Activated CD8-positive, alpha-beta memory T cell treated with anti-CD3 and anti-CD28 coated beads, Interleukin-2, amount 10 ng/mL, durations not matched to agents 7 days and 5 days (primary cell): ENCODE measurements at places on chromosomes 1 and 21. TPM values are rescaled to one million over a fixed set of nuclear protein-coding genes. Genes with fewer than 3 reads are reported as not detected.

The SLC44A5 gene
- total RNA-seq = 0.40 TPM

DNA sequence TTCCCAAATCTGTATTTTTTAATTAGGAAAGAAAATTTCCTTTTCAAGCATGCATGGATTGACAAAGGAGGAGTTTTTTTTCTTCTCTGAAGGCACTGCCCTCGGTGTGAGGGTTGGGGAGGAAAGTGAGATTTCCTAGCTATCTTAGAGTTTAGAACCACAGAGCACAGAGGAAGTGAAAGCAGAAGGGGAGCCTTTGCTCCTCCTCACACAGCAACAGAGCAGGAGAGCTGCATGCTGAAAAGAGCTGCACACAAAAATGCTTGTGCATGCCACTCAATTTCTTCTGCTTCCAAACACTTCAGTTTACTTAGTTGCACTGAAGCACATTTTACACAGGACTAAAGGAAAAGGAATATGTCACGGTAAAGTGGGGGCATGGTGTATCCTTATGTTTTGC, 308.1 kb downstream of the GPATCH2 start:
- H3K4me3 ChIP-seq = no peak overlapping the region
- H3K4me1 ChIP-seq = no peaks in the 10 kb centered on the region
- H3K36me3 ChIP-seq = no peaks in the 10 kb centered on the region
- DNase-seq = no peak
- H3K27ac ChIP-seq = no peak overlapping the region

The PTGFR gene
- not detected for total RNA-seq

GRCh38 chr1:6824665-6825368, 39.6 kb downstream of the CAMTA1 start:
- H3K27me3 ChIP-seq = no peaks in the 10 kb centered on the region
- no peak overlapping the region for H3K27ac ChIP-seq
- H3K4me1 ChIP-seq = peaks cover 15% of the 10 kb centered on the region

DNA sequence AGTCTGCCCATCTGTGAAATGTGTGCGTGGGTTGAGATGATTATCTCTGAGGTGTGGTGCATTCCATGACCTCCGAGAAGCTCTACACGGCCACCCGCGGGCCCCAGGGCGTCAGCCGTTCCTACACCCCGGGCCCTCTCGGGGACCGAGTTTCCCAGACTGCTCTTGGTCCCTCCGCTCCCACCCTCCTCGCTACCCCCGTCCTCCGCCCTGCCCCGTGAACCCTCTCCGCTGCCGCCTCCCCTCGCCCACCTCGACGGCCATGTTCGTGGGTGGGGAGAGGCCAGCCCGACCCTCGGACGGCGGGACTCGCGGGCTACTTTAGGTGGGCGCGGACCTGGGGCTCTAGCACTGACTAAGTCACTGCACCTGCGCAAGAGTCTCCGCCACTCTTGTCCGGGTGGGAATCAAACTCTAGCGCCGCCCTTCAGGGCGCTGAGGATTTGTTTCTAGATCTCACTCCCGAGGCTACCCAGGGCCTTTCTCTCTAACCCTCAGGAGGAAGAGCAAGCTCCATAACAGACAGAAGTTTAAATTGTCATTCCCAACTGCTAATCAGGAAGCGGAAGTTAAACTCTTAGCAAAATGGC, 47.7 kb upstream of the VWA5B1 start:
- H3K36me3 ChIP-seq = no peaks in the 10 kb centered on the region
- peaks cover 25% of the 10 kb centered on the region for H3K27me3 ChIP-seq
- no peak overlapping the region for H3K27ac ChIP-seq
- no peaks in the 10 kb centered on the region for H3K4me1 ChIP-seq

GRCh38 chr1:229726061-229726460, 100.0 kb downstream of the URB2 start:
- no peak overlapping the region for H3K4me3 ChIP-seq
- H3K27me3 ChIP-seq = peaks cover 18% of the 10 kb centered on the region
- H3K36me3 ChIP-seq = no peaks in the 10 kb centered on the region

DNA sequence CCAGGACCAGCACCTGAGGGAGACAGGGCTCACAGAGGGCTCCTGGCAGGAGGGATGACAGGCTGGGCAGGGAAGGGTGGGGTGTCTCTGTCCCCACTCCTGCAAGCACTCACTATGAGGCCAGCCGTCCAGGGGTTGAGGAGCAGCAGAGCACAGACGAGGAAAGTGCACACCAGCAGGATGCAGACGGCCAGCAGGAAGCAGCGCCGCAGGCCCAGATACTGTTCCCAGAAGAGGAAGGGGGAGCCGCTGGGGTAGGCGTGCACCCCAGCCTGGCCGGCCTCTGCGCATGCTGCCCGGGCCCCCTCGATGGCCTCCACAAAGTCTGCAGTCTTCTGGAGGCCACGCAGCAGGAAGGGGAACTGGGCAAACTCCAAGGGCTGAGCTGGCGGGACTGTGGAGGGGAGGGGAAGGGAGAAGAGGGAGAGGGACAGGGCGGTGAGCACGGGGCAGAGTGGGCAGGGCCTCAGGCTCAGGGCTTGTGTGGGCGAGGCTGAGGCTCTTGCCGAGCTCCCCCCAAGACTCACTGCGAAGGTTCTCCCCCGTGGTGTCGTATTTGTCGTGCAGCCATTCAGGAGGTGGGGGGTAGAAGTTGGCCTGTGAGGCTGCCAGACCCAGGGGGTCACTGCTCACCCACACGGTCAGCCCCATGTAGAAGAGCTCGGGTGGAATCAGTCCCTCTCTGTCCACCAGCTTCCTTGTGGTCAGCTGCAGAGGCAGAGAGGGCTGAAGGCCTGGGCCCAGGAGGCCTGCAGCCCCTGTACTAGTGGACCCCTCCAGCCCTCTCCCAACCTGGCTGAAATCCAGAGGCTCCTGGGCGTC, 16.5 kb downstream of the PTCH2 start:
- H3K27ac ChIP-seq = no peak overlapping the region
- H3K4me1 ChIP-seq = peaks cover 6% of the 10 kb centered on the region
- no peak overlapping the region for H3K4me3 ChIP-seq
- H3K27me3 ChIP-seq = no peaks in the 10 kb centered on the region
- no peak for DNase-seq
- no peaks in the 10 kb centered on the region for H3K36me3 ChIP-seq

DNA sequence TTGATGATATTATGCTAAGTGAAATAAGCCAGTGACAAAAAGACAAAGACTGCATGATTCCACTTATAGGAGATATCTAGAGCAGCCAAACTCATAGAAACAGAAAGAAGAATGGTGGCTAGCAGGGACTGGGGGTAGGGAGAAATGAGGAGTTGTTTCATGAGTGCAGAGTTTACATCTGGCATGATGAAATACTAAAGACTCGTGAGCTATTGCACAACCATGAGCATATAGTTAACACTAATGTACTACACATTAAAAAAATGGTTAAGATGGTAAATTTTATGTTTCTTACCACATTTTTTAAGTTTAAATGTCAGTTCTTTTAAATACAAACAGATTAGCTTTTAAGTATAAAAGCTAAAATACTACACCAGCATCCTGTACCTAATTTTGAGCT, 57.8 kb downstream of the ESRRG start:
- H3K27ac ChIP-seq = no peak overlapping the region
- no peaks in the 10 kb centered on the region for H3K36me3 ChIP-seq
- no peaks in the 10 kb centered on the region for H3K27me3 ChIP-seq
- H3K4me1 ChIP-seq = no peaks in the 10 kb centered on the region
- no peak overlapping the region for H3K4me3 ChIP-seq

The C4BPB gene
- total RNA-seq = 1.1 TPM

GRCh38 chr1:202860744-202861419, 28.1 kb downstream of the RABIF start:
- peaks cover 8% of the 10 kb centered on the region for H3K4me1 ChIP-seq
- H3K27me3 ChIP-seq = peaks cover 60% of the 10 kb centered on the region
- peak; percentile 57 for DNase-seq
- no peaks in the 10 kb centered on the region for H3K36me3 ChIP-seq

DNA sequence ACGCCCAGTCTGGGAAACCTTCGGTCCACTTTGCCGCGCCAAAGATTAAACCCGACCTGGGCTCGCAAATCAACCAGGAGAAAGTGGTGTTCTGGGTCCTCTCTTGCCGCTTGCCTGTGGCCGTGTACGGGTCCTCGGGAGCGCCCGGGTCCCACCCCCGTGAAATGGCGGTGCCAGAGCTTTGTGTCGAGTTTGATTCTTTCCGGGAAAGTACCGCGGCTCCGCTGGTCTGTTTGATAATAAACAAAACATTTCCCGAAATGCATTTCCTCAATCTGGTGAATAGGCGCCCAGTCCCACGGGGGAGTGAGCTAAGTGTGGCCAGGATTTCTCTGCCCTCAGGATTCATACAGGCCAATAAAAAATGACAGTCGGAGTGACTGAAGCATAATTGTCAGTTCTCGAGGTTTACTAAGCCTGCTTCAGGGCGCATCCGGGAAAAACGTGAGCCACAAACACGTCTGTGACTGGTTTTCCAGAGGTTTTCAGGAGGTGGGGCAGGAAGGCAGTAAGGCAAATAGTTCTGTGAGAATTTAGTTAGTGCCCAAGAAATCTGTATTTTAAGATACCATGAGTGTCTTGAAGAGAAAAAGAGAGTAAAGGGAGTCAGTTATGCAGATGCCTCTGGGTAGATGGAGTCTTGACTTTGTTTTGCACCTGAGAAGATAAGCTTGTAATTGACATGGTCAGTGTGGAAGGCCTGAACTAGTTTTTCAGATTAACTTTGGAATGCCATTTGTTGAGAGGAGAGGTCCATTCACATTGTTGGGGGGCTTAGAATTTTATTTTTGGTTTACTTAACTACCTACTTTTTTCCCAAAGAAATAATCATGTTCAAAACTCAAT, 675 bp downstream of the IFNAR1 start:
- peak; percentile 77 for DNase-seq
- no peak overlapping the region for H3K27ac ChIP-seq
- H3K27me3 ChIP-seq = no peaks in the 10 kb centered on the region
- no peak overlapping the region for H3K4me3 ChIP-seq
- H3K4me1 ChIP-seq = peaks cover 21% of the 10 kb centered on the region

The KCNA2 gene
- 2.4 TPM for total RNA-seq

- no peak overlapping the region for H3K4me3 ChIP-seq
- H3K36me3 ChIP-seq = no peaks in the 10 kb centered on the region
- no peak for DNase-seq
Measured at GRCh38 chr1:55049914-55050278, 10.5 kb downstream of the PCSK9 start.

The TOMM20 gene
- total RNA-seq = 76.7 TPM

DNA sequence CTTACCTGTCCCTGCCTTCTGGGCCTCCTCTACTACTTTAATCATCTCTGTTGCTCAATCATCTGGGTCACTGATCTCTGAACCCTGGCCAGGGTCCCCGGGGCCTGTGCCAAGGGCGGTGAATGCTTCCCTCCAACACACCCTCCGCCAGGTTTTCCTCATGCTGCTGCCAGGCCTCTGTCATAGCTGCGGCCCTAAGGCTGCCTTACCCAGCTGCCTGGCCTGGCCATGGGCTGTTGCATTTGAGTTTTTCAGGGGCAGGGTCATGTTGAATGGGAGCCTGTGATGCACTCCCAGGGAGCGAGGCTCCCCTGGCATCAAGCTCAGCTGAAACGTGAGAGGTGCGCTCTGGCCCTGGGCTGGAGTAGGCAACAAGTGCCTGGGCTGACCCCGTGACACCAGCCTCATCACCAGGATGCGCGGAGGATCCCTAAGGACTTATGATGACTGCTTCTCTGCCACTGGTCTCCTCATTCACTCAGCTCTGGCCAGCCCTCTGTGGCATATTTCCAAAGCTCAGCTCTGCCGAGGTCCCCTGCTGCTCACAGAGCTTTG, 7.6 kb downstream of the EDN2 start:
- H3K4me3 ChIP-seq = no peak overlapping the region
- no peak overlapping the region for H3K27ac ChIP-seq
- H3K4me1 ChIP-seq = no peaks in the 10 kb centered on the region
- H3K36me3 ChIP-seq = no peaks in the 10 kb centered on the region
- no peak for DNase-seq

The CR2 gene
- not detected for total RNA-seq

The GJB5 gene
- total RNA-seq = not detected

GRCh38 chr1:171334024-171334640, 20.1 kb downstream of the FMO4 start:
- no peaks in the 10 kb centered on the region for H3K27me3 ChIP-seq
- H3K36me3 ChIP-seq = no peaks in the 10 kb centered on the region
- no peak overlapping the region for H3K4me3 ChIP-seq

DNA sequence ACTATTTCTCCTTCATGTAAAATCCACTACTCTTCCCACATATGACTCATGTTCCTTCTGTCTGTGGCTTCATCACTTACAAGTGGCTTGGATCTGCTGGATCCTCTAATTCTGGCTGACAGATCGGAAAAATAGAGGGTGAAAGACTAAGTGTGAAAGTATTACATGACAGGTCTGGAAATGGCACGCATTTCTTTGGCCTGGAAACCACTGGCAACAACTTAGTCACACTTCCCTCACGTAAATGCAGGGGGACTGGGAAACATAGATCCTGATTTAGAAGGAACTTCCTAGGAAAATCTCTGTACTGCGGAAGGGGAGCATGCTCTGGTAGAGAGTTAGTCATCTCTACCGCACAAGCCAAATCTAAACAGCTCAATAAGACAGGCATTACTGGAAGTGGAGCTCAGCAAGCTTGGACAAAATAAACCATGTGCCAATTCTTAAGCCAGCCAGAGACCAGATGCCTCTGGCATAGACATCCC, 305.4 kb upstream of the PTBP2 start:
- no peak for DNase-seq
- H3K27ac ChIP-seq = no peak overlapping the region
- no peaks in the 10 kb centered on the region for H3K36me3 ChIP-seq
- H3K4me3 ChIP-seq = no peak overlapping the region
- H3K4me1 ChIP-seq = no peaks in the 10 kb centered on the region
- H3K27me3 ChIP-seq = no peaks in the 10 kb centered on the region

GRCh38 chr1:230834292-230834691, 34.0 kb downstream of the C1orf198 start:
- H3K27me3 ChIP-seq = peaks cover 2% of the 10 kb centered on the region
- no peak overlapping the region for H3K4me3 ChIP-seq
- H3K27ac ChIP-seq = no peak overlapping the region

DNA sequence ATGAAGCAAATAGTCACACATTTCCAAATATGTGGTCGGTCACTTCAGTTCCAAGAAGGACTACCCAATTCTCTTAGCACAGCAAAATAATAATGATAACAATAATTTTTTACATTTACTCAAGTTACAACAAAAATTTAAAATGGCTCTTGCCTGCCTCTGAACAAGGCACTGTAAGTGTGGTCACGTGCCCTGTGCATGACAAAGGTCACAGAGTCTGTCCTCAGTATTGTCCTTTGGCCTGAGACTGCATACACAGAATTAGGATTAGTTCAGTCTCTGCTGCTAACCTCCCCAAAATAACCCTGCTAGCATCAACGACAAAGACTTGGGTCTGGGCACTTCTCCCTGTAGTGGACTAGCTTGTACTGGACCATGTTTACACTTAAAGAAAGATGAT, 297.1 kb upstream of the DUSP10 start:
- no peak overlapping the region for H3K27ac ChIP-seq
- H3K4me3 ChIP-seq = no peak overlapping the region
- DNase-seq = no peak
- no peaks in the 10 kb centered on the region for H3K4me1 ChIP-seq

The CFHR3 gene
- total RNA-seq = not detected

The MRPL9 gene
- total RNA-seq = 127 TPM
